Glutamatergic neuron (in vitro differentiated cells): ENCODE measurements at places on chromosomes 5 and 9.

GRCh38 chr5:75037106-75037505 is 15.3 kb downstream of the GCNT4 start:
- no peaks in the 10 kb centered on the region for H3K4me1 ChIP-seq
- H3K27ac ChIP-seq: no peak overlapping the region
- H3K4me3 ChIP-seq: no peak overlapping the region
- no peak for DNase-seq
- H3K27me3 ChIP-seq: peaks cover 1% of the 10 kb centered on the region
- H3K36me3 ChIP-seq: no peaks in the 10 kb centered on the region

- no peaks in the 10 kb centered on the region for H3K4me1 ChIP-seq
- no peaks in the 10 kb centered on the region for H3K27me3 ChIP-seq
- no peak for DNase-seq
- H3K36me3 ChIP-seq: no peaks in the 10 kb centered on the region
Measured at GRCh38 chr5:63306909-63307308, 655.3 kb downstream of the HTR1A start.

DNA sequence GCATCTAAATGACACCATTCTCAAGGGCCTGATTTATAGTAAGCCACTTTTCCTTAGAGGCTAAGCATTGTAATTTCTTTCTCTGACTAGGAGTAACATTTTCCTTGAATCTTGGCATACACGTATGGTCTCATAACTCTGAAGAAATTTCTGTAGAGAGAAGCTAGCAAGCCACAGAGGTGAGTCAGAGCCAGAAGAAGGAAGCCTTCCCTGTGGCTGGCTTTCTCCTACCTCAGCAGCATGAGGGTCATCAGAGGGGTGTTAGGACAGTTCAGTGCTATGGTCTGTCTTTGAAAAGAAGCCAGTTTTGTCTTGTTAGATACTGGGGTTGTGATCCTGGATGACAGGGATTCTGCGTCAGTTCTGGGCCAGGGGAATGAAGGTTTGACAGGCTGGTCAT is 3.2 kb downstream of the SNX30 start:
- H3K4me1 ChIP-seq: peaks cover 16% of the 10 kb centered on the region
- peaks cover 11% of the 10 kb centered on the region for H3K27me3 ChIP-seq
- peak overlapping the region; percentile 9 for H3K27ac ChIP-seq
- no peak for DNase-seq

DNA sequence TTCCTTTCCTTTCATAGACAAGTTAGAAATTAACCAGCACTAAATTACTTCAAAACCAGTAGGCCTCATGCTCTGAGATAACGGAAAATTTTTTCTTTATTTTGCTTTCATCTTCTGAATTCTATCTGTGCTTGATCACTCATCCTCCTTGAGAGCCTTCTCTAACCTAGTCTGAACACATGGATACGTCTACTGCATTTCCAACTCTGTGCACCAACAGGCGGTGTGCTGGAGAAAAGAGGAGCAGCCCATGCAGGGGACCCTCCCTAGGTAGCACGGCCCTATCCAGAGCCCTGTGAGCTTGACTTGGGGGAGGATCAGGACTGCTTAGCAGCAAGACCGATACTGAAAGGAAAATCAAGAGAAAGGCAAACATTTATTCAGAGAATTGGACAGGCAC is 149.8 kb downstream of the AUH start:
- no peaks in the 10 kb centered on the region for H3K27me3 ChIP-seq
- H3K4me1 ChIP-seq: no peaks in the 10 kb centered on the region
- H3K27ac ChIP-seq: no peak overlapping the region
- DNase-seq: no peak
- no peak overlapping the region for H3K4me3 ChIP-seq

- H3K4me1 ChIP-seq: no peaks in the 10 kb centered on the region
- no peak overlapping the region for H3K27ac ChIP-seq
- H3K27me3 ChIP-seq: no peaks in the 10 kb centered on the region
Measured at GRCh38 chr9:110938242-110938641, 100.0 kb downstream of the LPAR1 start.

DNA sequence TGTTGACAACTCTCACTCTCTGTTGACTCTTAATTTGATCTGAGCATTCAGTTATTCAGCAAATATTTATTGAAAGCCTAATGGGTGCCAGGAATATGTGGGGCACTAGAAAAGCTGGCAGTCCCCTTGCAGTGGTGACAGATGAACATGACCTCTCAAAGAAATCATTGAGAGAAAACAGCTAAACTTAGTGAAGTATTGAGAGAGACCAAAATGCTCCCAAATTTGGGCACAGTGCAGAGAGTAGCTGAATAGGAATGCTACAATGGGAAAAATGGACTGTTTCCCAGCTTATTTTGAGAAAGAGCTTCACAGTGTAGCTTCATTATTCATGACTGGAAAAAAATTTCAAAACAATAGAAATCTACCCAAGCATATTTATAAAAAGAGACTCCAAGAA is 257.9 kb downstream of the SGCD start:
- no peak overlapping the region for H3K4me3 ChIP-seq
- H3K27ac ChIP-seq: no peak overlapping the region
